ENCODE measurements at places on chromosomes 4 and X.

DNA sequence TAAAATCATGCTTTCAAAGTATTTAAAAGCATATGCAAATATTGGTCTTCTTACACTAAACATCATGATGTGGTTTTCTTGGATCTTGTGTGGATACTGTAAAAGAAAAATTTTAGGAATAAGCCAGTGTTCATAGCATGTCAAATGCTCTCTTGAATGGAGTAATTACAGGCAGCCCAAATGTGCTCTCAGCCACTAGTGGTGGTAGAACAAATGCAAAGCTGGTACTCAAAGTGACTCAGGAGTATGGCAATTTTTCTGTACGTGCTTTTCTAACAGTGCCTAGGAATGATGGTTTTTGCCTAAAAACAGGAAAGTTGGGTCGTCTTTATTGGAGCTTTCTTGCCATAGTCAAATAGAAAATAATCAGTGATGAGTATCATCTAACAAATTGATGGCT, 19.9 kb downstream of the PGRMC2 start:
- DNase-seq = no peak

- no peak for DNase-seq
These were observed at the start of gene TMEM271 for GRCh38 chr4:576245-576821. TSS of gene TMEM271 (minus strand) at chr4:576295. CDS start at chr4:576062, 233 bp downstream.

DNA sequence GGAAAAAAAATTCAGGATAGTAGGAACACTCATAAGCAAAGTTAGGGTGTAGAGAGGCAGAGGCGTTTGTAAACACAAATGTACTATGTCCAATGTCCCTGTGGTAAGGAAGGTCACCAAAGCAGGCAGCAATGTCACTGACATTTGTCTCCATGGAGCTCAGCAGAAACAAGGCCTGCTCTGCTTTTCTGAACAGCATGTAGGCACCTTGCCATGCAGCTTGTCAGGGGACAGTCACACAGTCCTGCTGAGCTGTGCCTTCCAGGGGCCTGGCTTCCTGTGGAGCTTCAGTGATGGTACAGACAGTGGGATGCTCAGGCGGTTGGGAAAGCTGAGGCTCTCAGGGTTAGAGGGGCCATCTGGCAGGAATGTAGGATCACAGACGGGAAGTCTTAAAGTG, 74.5 kb upstream of the HS3ST1 start:
- no peak for DNase-seq

- DNase-seq = no peak
These were observed 7.1 kb upstream of the NEIL3 start for GRCh38 chr4:177302371-177303100.
